ENCODE measurements at places on chromosomes 3 and 15.
A peak's percentile ranks its signal among the peaks of the same experiment; 100 is the strongest.

- peaks cover 19% of the 10 kb centered on the region for H3K27me3 ChIP-seq
- peaks cover 3% of the 10 kb centered on the region for H3K4me1 ChIP-seq
- DNase-seq, result no peak
- peak overlapping the region; percentile 95 for H3K4me3 ChIP-seq
- H3K36me3 ChIP-seq, result peaks cover 4% of the 10 kb centered on the region
Measured at GRCh38 chr3:180990505-180990904, 969 bp upstream of the DNAJC19 start.

GRCh38 chr3:191087391-191087790 lies 111.7 kb upstream of the OSTN start:
- no peaks in the 10 kb centered on the region for H3K27me3 ChIP-seq
- DNase-seq, result no peak
- no peak overlapping the region for H3K4me3 ChIP-seq
- H3K27ac ChIP-seq, result no peak overlapping the region
- no peaks in the 10 kb centered on the region for H3K4me1 ChIP-seq

- H3K4me3 ChIP-seq, result no peak overlapping the region
- no peak for DNase-seq
- H3K4me1 ChIP-seq, result peaks cover 9% of the 10 kb centered on the region
Measured at GRCh38 chr3:2154621-2155020, 56.0 kb downstream of the CNTN4 start.

DNA sequence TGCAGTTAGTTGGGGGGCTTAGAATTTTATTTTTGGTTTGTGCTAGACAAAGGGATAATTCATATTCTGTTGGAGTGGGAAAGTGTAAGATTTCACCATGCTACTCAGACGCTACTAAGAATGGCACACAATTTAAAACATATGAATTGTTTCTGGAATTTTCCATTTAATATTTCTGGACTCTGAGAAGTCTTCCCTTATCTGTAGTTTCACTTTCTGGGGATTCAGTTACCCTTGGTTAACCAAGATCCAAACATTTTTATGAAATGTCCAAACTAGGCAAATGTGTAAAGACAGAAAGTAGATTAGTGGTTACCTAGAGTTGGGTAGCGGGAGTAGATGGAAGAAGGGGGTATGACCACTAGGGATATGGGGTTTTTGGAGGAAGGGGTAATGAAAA lies 53.1 kb downstream of the TCF12 start:
- no peaks in the 10 kb centered on the region for H3K36me3 ChIP-seq
- H3K4me3 ChIP-seq, result no peak overlapping the region
- no peak overlapping the region for H3K27ac ChIP-seq
- peaks cover 35% of the 10 kb centered on the region for H3K4me1 ChIP-seq
- no peaks in the 10 kb centered on the region for H3K27me3 ChIP-seq
- no peak for DNase-seq

DNA sequence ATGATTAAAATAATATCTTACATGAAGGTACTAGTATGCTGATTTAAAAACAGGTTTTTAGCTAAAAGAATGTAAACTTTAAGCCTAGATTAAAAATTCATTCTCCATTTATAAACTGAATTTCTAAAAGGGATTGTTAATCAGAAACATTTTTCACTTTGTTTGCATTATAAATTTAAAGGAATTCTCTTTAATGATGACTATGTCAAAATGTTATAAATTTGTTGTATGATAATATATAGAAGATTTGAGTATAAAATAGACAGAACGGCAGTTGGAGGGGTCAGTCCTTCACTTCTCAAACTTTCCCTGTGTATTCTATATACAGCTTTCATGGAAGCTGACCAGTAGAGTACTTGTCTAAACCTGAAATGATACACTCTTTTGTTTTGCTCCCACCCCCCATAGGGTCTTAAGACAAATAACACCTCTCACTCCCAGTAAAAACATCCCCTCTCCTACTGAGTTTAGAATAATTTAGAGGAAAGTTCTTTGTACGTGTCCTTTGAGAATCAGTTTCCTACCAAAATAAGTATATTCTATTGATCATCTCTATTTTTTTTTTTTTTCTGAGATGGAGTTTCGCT lies 64.9 kb upstream of the PYGO1 start:
- DNase-seq, result no peak
- peaks cover 10% of the 10 kb centered on the region for H3K36me3 ChIP-seq
- peaks cover 45% of the 10 kb centered on the region for H3K4me1 ChIP-seq
- H3K27me3 ChIP-seq, result no peaks in the 10 kb centered on the region

DNA sequence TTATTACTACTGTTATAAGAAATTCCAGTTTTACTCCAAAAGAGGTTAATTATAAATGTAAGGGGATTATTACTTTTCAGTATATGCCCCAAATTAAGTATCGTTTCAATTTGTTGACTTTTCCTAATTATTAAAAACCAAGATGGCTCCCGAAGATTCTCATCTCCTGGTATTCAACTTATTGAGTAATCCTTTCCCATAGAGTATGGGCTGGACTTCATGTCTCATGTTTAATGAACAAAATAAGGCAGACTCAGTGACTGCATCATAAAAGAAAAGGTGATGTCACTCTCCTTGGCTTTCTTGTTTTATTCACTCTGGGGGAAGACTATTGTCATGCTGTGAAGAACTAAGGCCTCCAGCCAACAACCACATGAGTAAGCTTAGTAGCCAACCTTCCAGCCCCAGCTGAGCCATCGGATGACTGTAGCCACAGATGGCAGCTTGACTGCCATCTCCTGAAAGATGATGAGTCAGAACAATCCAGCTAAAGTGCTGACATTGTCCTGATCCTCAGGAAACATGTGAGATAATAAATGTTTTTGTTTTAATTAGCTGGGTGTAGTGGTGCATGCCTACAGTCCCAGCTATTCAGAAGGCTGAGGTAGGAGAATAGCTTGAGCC lies 17.3 kb downstream of the IGF2BP2 start:
- peaks cover 11% of the 10 kb centered on the region for H3K36me3 ChIP-seq
- H3K4me3 ChIP-seq, result no peak overlapping the region
- H3K27me3 ChIP-seq, result no peaks in the 10 kb centered on the region
- peak overlapping the region; percentile 68 for H3K27ac ChIP-seq
- no peak for DNase-seq
- H3K4me1 ChIP-seq, result peaks cover 23% of the 10 kb centered on the region

GRCh38 chr3:55128225-55128823 lies 200.5 kb upstream of the LRTM1 start:
- H3K36me3 ChIP-seq, result no peaks in the 10 kb centered on the region
- H3K27me3 ChIP-seq, result peaks cover 20% of the 10 kb centered on the region
- DNase-seq, result no peak
- peak overlapping the region; percentile 48 for H3K4me3 ChIP-seq
- no peak overlapping the region for H3K27ac ChIP-seq

DNA sequence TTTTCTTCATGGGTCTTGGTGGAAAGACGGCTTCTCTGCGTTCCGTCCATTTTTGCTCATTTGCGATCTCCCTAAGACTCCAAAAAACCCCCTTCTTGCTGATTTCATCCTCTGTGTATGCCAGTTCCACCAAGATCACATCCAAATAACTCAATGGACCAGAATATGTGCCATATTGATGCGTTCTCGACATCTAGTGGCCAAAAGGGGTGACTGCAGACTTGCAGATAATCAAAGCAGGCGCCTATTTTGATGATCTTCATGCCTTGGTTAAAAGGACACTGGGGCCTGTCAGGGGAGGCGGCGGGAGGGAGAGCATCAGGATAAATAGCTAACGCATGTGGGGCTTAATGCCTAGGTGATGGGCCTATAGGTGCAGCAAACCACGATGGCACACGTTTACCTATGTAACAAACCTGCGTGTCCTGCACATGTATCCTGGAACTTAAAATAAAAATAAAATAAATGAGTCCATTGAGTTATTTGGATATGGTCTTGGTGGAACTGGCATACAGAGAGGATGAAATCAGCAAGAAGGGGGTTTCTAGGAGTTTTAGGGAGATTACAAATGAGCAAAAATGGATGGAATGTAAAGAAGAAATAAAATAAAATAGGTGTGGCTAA lies 104.2 kb upstream of the RAD18 start:
- no peak overlapping the region for H3K27ac ChIP-seq
- H3K36me3 ChIP-seq, result peaks cover 11% of the 10 kb centered on the region
- H3K4me3 ChIP-seq, result no peak overlapping the region
- H3K27me3 ChIP-seq, result no peaks in the 10 kb centered on the region

DNA sequence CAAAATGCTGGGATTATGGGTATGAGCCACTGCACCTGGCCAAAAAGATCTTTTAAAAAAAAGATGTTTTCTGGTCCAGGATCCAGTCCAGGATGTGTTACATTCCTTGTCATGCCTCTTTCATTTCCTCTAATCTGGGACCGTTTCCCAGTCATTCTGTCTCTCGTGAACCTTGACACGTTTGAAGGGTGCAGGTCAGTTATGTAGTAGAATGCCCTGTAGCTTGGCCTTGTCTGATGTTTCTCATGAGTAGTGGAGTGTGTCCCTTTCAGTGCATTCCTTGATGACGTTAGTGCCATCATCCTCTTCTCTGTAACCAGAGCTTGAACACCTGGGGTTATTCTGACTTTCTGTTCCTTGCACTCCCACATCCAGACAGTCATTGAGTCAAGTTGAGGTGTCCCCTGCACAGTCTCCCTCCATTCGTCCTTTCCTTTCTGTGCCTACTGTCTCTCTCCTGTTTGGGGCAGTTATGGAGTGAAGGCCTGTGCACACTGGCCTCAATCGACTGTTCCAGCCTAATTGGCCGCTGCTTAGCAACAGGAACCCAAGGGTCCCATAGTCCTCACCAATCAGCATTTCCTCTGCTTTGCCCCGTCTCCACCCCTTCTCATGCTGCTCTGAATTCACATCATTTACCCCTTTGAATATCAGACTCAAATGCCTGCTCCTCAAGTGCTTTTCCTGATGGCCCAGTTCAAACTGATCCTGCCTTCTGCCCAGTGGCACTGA lies 5.5 kb downstream of the FAM81A start:
- peaks cover 76% of the 10 kb centered on the region for H3K27me3 ChIP-seq
- no peak overlapping the region for H3K27ac ChIP-seq
- H3K4me3 ChIP-seq, result no peak overlapping the region

- H3K4me1 ChIP-seq, result no peaks in the 10 kb centered on the region
- DNase-seq, result no peak
- no peaks in the 10 kb centered on the region for H3K36me3 ChIP-seq
- peaks cover 30% of the 10 kb centered on the region for H3K27me3 ChIP-seq
- no peak overlapping the region for H3K4me3 ChIP-seq
- no peak overlapping the region for H3K27ac ChIP-seq
Measured at GRCh38 chr3:169939320-169939719, 27.3 kb upstream of the SEC62 start.

- no peak for DNase-seq
- no peak overlapping the region for H3K4me3 ChIP-seq
- H3K4me1 ChIP-seq, result peaks cover 16% of the 10 kb centered on the region
- no peak overlapping the region for H3K27ac ChIP-seq
- H3K36me3 ChIP-seq, result peaks cover 32% of the 10 kb centered on the region
Measured at GRCh38 chr3:186067360-186068242, 41.3 kb downstream of the ETV5 start.

- H3K27ac ChIP-seq, result peak overlapping the region; percentile 74
- peaks cover 27% of the 10 kb centered on the region for H3K27me3 ChIP-seq
- H3K36me3 ChIP-seq, result no peaks in the 10 kb centered on the region
- no peak for DNase-seq
- peaks cover 19% of the 10 kb centered on the region for H3K4me1 ChIP-seq
Measured at GRCh38 chr15:70100474-70101341, 3.0 kb upstream of the TLE3 start.

DNA sequence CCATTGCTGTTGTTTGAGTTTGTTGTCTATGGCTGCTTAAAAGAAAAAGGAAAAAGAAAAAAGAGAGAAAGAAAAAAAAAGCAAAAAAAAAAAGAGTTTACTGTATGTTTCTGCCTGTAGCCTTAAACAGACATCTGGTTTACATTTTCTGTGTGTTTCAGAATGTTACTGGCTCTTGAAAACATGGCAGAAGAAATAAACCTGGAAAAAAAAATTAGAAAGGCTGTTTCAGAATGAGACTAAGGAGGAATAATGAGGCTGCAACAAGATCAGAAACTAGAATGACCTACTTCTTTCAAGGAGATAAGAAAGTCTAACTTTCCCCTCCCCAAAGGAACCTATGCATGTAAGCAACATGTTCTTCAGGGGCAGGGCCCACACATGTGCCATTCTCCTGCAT lies 292.1 kb downstream of the DIPK2A start:
- no peak for DNase-seq
- H3K27me3 ChIP-seq, result no peaks in the 10 kb centered on the region
- peaks cover 3% of the 10 kb centered on the region for H3K36me3 ChIP-seq
- no peak overlapping the region for H3K4me3 ChIP-seq
- no peak overlapping the region for H3K27ac ChIP-seq
- peaks cover 7% of the 10 kb centered on the region for H3K4me1 ChIP-seq

DNA sequence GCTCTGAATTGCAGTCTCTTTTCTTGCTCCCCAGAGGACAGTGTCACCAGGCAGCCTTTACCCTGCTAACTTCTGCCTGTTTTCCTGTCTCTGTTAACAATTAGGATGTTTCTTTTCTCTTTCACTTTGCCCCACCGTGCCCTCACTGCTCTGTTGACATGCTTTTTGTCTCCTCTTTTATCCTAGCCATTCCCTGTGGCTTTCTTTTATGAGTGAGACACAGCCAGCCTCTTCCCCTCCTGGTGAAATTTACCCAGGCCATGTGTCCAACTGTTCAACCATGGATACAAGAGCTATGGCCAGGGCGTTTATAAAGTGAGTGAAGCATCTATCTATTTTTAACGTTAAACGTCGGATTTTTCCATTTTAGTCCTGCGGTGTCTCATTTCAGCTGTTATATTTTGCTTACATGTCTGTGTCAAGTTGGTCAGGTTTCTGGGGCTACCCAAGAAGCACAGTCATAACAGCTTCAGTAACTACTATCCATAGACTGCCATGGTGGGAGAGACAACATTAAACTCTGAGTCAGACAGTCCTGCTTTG lies 443.2 kb upstream of the AZI2 start:
- H3K4me3 ChIP-seq, result no peak overlapping the region
- peaks cover 8% of the 10 kb centered on the region for H3K4me1 ChIP-seq

DNA sequence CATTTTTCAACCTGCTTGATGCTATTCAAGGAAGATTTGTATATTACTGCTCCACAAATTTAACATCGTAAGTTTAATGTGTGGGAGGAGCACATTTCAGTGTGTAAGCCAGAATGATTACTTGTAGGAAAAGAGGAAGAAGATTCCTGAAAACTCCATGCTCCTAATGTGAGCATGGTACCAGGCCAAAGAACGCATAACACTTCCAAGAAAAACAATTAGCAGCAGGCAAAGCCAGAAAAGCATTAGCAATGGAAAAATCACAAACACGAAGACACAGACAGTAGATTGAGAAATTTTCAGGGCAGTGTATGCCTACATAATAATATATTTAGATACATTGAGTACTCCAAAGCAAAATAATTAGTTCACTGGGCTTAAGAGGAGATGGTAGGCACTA lies 96.6 kb upstream of the CBLB start:
- H3K27ac ChIP-seq, result no peak overlapping the region
- no peak overlapping the region for H3K4me3 ChIP-seq
- H3K4me1 ChIP-seq, result no peaks in the 10 kb centered on the region
- DNase-seq, result no peak
- H3K36me3 ChIP-seq, result no peaks in the 10 kb centered on the region

GRCh38 chr15:85048430-85048829 lies 66.8 kb downstream of the PDE8A start:
- peaks cover 14% of the 10 kb centered on the region for H3K4me1 ChIP-seq
- no peak overlapping the region for H3K4me3 ChIP-seq
- no peak for DNase-seq
- no peaks in the 10 kb centered on the region for H3K36me3 ChIP-seq

All from type B pancreatic cell (in vitro differentiated cells).